ENCODE measurements at places on chromosomes 5 and 9.

- peak; percentile 89 for DNase-seq
These were observed 181.5 kb upstream of the PIK3R1 start for GRCh38 chr5:68033961-68034571.

GRCh38 chr5:151820271-151820670 lies 48.5 kb downstream of the G3BP1 start:
- no peak for DNase-seq

DNA sequence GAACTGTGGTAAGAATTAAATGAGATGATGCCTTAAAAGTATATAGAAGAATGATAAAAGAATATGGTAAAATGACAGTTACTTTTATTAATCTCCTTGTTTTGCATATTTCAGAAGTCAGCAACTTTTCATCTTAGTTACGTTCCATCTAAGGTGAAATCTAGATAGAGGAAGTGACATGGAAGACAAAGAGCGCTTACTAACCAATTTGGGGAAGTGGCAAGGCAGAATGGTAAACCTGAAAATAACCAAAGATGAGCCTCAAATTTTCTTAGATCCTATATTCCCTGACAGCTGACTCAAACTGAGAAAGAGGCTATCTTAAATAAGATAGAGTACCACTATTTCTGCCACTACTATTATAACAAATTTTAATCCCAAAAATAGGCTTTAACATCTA lies 52.5 kb downstream of the FGF10 start:
- no peak for DNase-seq

DNA sequence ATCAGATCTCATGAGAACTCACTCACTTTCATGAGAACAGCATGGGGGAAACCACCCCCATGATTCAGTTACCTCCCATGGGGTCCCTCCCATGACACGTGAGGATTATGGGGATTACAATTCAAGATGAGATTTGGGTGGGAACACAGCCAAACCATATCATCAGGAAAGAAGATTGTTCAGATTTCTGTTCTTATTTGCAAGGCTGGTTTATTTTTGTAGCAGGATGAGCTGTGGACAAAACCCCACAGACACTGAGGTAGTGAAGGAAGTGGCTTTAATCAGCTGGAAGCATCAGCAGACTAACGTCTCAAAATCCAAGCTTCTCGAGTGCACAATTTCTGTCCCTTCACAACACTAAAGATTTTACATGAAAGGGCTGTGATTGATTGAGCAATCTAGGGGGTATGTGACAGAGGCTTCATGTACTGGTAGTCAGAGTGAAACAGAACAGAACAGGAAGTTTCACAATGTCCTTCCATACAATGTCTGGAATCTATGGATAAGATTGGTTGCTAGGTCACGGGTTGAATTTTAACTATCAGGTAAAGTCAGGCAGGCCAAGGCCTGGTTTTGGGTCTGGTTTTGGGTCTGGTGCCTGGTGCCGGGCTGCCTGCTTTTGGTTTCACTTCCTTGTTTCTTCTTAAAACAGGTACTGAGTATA lies 91.3 kb upstream of the ZNF366 start:
- DNase-seq = peak; percentile 90

DNA sequence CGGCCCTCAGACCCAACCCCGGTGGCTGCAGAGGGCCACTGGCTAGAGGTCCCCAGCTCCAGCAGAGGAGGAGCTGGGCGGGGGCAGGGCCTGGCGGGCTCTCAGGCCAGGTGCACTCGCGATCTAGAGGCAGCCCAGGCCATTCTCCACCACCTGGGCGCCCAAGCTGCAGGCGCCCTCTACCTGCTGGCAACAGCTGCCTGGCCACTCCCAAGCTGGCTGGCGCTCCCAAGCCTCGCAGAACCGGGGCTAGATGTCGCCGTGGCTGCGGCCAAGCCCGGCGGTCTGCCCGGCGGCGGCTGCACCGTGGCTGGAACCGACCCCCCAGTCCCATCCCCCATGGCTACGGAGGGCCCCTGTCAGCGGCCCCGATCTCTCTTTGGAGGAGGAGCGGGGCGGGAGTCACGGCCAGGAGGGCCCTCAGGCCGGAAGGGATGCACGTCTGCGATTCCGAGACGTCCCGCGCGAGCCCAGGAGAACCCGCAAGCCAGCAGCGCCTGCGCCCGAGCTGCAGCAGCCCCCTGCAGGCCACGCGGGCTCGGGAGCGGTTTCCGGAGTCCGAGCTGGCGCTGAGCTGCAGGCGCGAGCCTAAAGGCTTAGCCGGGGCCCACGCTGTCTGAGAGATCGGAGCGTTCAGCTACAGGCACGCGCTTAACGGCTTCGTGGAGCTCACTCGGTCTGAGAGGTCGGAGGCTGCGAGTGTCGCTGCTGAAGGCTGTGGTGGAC lies 44.3 kb upstream of the BICD2 start:
- DNase-seq = peak; percentile 63

DNA sequence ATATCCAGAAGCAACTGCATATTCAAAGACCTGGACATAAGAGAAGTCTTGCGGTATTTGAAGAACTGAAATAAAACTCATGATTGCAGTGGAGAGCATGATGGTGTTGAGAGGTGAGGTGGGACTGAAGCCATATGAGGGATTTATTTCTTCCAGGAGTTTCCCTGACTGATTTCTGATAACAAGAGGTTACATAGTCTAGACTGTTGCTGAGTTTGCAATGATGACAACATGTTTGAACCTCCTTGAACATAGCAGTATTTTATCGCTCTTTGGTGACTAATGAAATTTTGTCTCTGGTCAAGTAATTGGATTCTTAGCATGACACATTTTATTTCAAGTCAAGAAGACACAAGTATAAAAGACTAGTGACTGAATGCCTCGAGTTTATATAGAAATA lies 61.8 kb downstream of the ACTBL2 start:
- no peak for DNase-seq

GRCh38 chr9:14170392-14170931 lies 143.5 kb downstream of the NFIB start:
- DNase-seq = no peak

GRCh38 chr9:98823666-98824334 lies 16.3 kb downstream of the GALNT12 start:
- no peak for DNase-seq

- DNase-seq = no peak
These were observed 1.8 kb upstream of the DIPK1B start for GRCh38 chr9:136710543-136710942.

GRCh38 chr5:9707732-9708462 lies 77.7 kb upstream of the TAS2R1 start:
- no peak for DNase-seq

DNA sequence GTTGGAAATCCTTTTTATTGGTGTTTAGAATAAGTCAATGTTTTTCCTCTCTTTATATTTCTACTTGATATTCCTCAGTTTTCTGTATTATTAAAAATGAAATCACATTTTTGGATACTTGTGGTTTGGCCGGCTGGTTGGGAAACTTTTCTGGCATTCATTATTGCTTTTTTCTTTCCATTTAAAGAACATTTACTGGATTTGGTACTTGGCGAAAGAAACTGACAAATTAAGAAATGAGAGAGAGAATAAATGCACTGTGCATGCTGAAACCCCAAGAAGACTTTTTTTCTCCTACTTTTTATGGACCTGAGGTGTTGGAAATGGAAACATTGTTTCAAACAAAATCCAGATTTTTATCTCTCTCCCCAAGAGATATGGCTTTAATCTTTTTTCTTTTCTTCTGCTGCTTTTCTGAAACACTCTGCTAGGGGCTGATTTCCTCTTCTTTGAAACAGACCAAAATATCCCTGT lies 128.4 kb downstream of the SNX18 start:
- DNase-seq = peak; percentile 69

GRCh38 chr9:110329639-110330230 lies 7.9 kb downstream of the TXNDC8 start:
- no peak for DNase-seq

DNA sequence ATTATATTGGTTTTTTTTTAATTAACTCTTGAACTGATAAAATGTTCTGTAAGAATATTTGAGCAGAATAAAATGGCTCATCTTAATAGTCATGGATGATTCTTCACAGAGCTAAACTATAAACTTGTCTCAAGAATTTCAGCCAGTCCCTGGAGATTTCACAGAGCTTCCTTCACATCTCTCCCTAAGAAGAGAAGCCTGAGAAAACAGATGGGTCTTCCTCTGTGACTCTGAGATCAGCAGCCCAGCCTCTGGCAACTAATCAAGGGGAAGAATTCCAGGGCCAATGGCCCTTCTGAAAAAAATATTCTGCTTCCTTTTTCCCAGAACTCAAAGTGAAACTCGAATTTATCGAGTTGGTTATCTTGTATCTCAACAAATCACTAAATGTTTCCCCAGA lies 122.2 kb upstream of the ITGA1 start:
- peak; percentile 32 for DNase-seq

DNA sequence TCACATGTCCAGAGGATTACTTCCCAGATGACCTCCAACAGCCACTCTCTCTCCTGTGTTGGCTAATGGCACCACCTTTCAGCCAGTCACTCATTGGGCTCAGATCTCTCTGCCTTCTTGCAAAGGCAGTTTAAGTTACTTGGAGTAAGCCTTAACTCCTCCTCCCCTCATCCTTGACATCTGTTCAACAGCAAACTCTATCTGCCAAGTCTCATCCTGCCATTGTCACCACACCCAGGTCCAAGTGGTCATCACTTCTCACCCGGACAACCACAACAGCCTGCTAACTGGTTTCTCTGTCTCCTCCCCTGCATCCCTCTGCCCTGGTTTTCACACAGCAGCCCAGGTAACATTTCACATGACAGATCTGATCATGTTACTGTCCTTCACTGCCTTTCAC lies 58.5 kb downstream of the DCP2 start:
- DNase-seq = no peak

DNA sequence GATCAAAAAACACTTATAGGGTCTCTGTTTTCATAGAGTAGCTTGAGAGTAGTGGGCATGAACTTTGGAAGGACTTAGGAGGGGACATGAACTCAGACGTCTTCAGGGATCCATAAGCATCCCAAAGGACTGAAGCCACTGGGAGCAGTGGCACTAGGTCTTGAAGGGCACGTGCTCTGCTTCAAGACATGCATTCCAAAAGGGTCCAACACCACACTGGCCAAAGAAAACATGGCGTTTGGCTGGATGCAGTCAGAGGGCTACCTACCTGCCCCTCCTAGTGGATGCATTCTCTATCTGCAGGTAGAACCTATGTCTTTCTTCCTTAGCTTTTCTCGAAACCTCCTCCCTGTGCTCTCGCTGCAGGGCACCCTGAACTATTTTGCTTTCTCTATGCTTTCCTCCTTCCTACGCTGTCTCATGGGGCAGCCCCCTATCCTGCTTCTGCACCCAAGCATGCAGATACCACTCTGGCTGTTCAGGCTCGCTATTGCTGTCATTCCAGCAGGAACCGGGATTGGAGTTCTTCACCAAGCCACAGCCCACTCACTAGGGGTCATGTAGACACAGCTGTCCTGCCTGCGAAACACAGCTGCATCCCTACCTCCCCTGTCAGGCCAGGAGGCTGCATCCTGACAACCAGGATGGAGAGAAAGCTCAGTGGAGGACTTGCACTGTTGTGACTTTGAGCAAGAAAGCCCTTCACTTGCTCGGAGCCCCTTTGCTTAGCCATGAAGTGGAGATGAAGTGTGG lies 11.9 kb downstream of the FAM240B start:
- DNase-seq = no peak
